ENCODE measurements at places on chromosomes 6 and 20. TPM values are rescaled to one million over a fixed set of nuclear protein-coding genes. Genes with fewer than 3 reads are reported as not detected.

The SPEF1 gene
- total RNA-seq = 0.71 TPM

DNA sequence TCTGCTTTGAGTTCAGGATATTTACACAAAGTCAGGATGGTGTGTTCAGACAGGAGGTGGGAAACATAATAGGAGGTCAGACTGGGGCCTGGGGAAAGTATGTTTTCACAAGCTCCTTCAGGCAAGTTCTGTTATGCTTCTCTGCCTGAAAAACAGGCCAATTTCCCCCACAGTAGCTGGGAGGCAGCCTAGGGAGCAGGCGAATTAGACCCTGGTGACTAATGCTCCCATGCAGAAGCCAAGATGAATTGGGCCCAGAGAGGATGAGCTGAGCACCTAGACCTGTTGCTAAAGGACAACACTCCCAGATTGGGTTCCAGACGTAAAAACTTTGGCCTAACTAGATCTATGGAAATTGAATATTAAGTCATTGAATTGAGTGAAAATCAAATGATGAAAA, 142.2 kb upstream of the MAP3K7 start:
- no peak overlapping the region for H3K4me3 ChIP-seq
- no peaks in the 10 kb centered on the region for H3K4me1 ChIP-seq
- no peak for DNase-seq
- no peak overlapping the region for H3K27ac ChIP-seq
- no peaks in the 10 kb centered on the region for H3K36me3 ChIP-seq

The PRSS16 gene
- total RNA-seq = 20.2 TPM

- H3K27ac ChIP-seq = no peak overlapping the region
- no peaks in the 10 kb centered on the region for H3K4me1 ChIP-seq
- no peak for DNase-seq
- no peaks in the 10 kb centered on the region for H3K27me3 ChIP-seq
- H3K36me3 ChIP-seq = no peaks in the 10 kb centered on the region
Observed at GRCh38 chr6:150641398-150642139, 41.9 kb downstream of the PLEKHG1 start.

GRCh38 chr6:158033751-158034702, 52.4 kb downstream of the SYNJ2 start:
- H3K36me3 ChIP-seq = no peaks in the 10 kb centered on the region
- no peak overlapping the region for H3K27ac ChIP-seq

The CGA gene
- not detected for total RNA-seq
